H1 (cell line): ENCODE measurements at places on chromosomes 7 and 10. TPM values are rescaled to one million over a fixed set of nuclear protein-coding genes. Genes with fewer than 3 reads are reported as not detected.

- H3K4me3 ChIP-seq: no peak overlapping the region
- H3K4me1 ChIP-seq: no peaks in the 10 kb centered on the region
- no peaks in the 10 kb centered on the region for H3K36me3 ChIP-seq
- no peak for DNase-seq
These were observed 754.2 kb downstream of the GRID1 start for GRCh38 chr10:85612378-85612775.

- no peaks in the 10 kb centered on the region for H3K27me3 ChIP-seq
- no peak overlapping the region for H3K4me3 ChIP-seq
- H3K36me3 ChIP-seq: no peaks in the 10 kb centered on the region
- H3K27ac ChIP-seq: no peak overlapping the region
- H3K4me1 ChIP-seq: no peaks in the 10 kb centered on the region
These were observed 54.7 kb downstream of the LRRC72 start for GRCh38 chr7:16581286-16581685.

GRCh38 chr10:119377451-119377957 is 165.0 kb downstream of the RGS10 start:
- H3K4me3 ChIP-seq: no peak overlapping the region
- no peak for DNase-seq
- H3K27me3 ChIP-seq: no peaks in the 10 kb centered on the region
- H3K36me3 ChIP-seq: no peaks in the 10 kb centered on the region
- H3K27ac ChIP-seq: no peak overlapping the region

PNLIPRP3 gene
- total RNA-seq: not detected in 2 replicates

GRCh38 chr7:131493081-131493480 is 63.3 kb downstream of the PODXL start:
- H3K27me3 ChIP-seq: no peaks in the 10 kb centered on the region
- H3K4me1 ChIP-seq: no peaks in the 10 kb centered on the region
- no peak overlapping the region for H3K4me3 ChIP-seq
- H3K36me3 ChIP-seq: peaks cover 8% of the 10 kb centered on the region; the same call in 1 of the 2 replicates
- DNase-seq: no peak

SEMA3E gene
- total RNA-seq: 0.93 and 1.9 TPM in 2 replicates
